ENCODE measurements at places on chromosomes 16 and 17. TPM values are rescaled to one million over a fixed set of nuclear protein-coding genes. Genes with fewer than 3 reads are reported as not detected.

DNA sequence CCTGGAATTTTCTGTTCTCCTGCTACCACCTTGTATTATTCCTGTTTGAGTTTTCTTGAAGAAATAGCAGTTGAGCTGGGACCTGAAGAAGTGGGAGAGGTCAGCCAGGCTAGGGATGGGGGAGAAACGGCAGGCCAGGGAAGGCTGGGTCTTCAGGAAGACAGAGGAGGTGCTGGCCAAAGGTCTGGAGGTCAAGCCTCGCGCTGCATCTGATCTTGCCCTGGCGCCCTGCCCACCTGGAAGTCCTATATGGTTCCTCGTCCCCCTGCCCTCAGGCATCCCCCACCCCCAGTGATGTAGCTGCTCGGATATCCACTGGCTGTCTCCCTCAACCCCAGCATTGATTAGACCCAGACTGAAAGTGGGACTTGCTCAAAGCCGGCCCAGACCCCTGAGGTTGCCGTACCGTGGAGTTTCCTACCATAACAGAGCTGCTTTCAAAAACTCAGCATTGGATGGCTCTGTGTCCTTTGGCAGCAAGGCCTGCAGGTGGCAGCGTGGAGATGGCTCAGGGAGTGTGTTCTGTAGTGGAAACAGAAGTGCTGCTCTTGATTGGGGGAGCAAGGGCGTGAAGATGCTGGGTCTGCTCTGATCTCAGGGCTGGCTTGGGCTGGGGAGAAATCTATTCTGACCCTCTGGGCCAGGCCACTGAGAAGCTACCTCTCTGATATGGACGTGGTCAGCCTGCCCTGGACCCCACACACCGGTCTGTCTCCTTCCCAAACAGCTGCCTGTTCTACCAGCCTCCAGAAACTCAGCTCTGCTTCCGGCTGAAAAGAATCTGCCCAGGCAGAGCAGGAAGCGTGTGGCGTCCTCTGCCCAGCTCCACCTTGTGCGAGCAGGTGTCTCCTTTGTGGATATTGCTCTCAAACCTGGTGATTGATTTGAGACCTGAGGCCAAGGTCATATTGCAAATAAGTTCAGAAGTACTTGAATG is 107.0 kb upstream of the CACNG5 start:
- no peak for DNase-seq

DNA sequence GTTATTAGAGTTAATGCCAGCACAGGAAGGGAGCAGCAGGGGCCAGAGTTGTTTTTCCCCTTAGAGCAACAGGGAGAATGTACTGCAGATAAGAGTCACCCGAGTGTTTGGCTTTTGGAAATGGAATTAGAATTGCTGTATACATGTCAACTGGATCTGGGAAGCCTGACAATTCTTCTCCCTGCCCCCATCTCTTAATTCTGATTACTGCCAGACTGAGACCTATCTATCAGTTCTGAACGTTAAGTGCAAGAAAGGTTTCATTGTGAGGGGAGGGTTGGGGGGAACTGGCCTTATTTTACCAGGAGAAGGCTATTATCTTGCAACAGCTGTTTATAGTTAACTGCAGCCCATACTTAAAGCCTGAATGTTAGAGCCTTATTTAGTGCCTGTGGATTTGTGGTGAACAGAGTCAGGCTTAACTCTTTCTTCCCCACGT is 424.5 kb upstream of the CDH11 start:
- DNase-seq = no peak

DNA sequence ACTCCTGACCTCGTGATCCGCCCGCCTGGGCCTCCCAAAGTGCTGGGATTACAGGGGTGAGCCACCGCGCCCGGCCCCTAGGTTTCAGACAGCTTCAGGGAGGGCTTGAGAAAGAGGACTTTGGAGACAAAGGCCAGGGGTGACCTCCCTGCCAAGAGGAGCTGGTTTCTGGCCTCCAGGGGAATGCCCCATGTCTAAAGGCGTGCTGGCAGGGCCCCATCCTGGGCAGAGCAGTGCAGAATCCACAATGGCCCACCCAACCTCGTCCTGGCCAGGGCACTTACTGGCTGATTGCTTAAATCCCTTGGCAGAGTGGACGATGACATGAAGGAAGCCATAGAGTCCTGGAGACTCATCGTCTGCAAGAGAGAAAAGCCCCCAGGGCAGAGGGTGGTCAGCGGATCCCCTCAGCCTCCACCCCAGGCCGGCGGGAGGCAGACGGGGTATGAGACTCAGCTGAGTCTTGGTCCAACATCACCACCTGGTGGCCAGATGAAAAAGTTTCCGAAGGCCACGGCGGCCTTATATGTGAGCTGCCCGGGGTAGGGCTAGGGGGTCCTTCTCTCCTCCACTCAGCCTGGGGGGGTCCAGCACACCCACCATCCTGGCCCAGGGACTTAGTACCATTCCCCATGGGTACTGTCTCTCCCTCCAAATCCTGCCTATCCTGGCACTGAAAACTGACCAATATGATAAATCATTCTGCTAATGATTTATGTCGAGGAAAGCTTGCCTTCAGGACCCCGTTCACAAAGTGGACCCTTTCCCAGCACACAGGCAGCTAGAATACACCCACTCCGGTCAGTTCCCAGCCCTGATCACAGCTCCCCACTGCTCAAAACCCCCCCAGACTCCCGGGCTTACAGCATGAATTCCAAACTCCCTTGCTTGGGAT is 59.1 kb downstream of the TIMM22 start:
- no peak for DNase-seq

TPSD1 gene
- 1.1 TPM for total RNA-seq

ANKRD40CL gene
- not detected for total RNA-seq

MYH2 gene
- 1.7 TPM for total RNA-seq

- DNase-seq = no peak
These were observed 157.3 kb downstream of the VPS53 start for GRCh38 chr17:557371-557770.

- no peak for DNase-seq
These were observed 156.0 kb downstream of the ENGASE start for GRCh38 chr17:79230576-79230975.

- DNase-seq = no peak
These were observed 72.6 kb downstream of the SYCE1L start for GRCh38 chr16:77271532-77272426.

DNA sequence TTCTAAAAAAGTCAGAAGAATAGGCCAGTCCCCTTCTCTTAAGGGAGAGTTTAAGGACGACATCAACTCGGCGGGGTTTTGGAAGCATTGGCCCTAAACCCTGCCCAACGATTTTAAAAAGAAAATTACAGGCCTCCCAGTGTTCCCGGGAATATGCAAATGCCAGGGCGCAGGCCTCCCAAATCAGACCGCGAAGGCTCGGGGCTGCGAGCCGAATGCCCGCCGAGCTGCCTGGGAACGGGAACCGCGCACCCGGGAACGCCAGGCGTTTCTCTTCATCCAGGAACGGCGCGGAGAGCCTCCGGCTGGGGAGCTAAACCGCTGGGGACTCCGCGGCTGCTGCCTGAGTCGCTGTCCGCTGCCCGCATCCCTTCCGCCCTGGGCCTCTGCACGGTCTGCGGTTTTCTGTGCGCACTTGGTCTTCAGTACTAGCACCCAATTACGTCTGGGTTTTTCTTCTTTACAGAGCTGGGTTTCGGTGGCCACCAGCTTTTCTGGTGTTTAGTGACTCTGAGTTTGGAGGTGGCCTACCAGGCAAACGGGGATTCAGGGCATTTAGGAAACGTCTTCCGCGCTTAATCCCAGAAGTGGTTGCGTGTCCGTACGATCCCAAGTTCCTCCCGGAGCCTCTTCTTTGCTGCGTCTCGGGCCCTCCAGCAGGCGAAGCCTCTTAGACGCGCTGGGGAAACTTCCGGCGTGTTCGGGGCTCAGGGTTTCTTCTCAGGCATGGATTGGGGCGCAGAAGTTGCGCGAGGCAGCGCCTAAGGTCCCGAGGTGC is 5.7 kb downstream of the IRX5 start:
- no peak for DNase-seq

- no peak for DNase-seq
These were observed 30.7 kb upstream of the MED9 start for GRCh38 chr17:17445925-17446665.

PIGL gene
- 33.2 TPM for total RNA-seq

DNA sequence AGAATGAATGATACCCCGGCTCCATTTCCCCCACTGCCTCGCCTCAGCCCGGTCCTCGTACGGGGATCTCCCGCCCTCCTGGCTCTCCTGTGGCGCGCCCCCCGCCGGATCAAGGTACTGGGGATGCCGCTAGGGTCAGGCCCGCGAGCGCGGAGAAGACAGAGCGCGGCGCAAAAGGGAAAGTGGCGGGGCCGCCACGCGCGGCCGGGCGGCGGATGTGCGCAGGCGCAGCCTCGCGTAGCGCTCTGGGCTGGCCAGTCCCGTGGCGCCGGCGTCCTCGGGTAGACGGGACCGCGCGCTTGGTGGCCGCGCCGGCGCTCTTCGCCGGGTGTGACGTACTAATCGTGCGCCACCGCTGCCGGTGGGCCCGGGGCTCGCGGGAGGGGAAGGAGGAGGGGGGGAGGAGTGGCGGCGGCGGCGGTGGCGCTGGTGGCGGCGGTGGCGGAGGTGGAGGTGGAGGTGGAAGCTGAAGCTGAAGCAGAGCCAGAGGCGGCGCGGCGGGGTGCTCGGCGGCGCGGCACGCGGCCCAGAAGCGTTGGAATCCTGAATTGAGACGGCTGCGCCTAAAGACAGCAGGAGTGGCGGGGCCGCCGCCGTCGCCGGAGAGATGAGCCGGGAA is at the start of gene SENP3:
SENP3 (plus strand) TSS at position 331 of the 619 bp plus-strand sequence. CDS start 1,158 bp downstream, outside the sequence.
- no peak for DNase-seq

GRCh38 chr17:28929787-28930186 is 21.5 kb downstream of the PHF12 start:
- DNase-seq = no peak

DNA sequence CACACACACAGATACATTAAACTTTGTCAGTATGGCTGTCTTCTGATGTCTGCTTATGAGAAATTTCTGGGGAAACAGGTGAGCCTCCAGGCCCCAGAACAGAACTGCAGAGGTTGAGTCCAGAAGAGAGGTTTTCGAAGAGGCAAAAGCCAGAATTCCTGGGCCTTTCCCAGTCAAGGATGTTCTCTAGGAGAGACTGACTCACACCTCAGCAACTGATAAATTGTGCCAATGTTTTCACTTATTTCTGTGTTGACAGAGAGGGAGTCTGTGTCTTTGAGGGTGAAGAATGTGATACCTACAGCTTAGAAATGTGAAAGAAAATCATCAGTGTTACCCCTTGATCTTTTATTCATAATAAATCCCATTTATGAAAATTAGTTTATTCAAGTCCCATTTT is 30.3 kb downstream of the LDHD start:
- DNase-seq = no peak

DNA sequence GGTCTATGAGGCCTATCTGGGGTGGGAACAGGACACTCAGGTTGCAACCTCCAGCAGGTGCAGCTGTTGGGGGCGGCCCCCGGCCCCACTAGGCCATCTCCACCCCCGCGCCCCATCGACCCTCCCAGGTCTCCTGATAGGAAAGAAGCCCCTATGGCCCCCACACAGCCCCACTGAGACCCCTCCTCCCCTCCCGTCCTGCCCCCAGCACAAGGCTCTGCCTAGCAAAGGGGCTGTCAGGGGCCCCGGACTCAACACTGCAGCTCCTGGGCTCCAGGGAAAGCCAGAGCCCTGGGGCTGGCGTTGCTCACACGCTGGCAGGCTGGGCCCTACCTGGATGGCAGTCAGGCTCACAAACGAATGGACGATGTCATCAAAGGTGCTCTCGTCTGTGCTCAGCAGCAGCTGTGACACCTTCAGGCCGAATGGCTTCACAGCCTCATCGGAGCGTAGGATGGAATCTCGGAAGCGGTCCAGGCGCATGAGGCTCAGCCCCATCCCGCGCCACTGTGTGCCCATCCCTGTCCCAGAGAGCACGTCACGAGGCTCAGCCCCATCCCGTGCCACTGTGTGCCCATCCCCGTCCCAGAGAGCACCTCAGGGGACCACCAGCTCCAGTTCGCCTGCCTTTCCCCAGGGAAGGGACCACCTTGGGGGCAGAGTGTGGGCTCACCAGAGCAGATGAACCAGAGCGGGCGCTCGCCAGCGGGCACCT is 7.3 kb downstream of the FASN start:
- DNase-seq = no peak

- DNase-seq = no peak
These were observed 24.0 kb upstream of the STH start for GRCh38 chr17:45974916-45975630.

- no peak for DNase-seq
These were observed 40.3 kb upstream of the BAHCC1 start for GRCh38 chr17:81354954-81355347.

DNA sequence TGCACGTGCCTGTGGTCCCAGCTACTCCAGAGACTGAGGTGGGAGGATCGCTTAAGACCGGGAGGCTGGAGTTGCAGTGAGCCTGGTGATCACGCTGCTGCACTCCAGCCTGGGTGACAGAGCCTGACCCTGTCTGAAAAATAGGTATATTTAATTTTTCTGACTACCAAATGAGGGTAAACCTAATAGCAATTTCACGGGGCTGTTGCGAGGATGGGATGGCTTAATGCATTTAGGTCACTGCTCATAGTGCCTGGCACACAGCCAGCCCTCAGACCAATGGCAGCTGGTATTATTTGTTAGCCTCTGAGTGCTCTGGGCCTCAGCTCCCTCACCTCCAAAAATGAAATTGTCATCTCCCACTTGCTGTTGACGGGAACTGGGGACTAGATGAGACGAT is 5.9 kb upstream of the CDIP1 start:
- no peak for DNase-seq

- DNase-seq = no peak
These were observed 223.1 kb upstream of the MAF start for GRCh38 chr16:79823639-79824038.

- no peak for DNase-seq
These were observed 2.8 kb upstream of the TNFRSF13B start for GRCh38 chr17:16974569-16975276.

DNA sequence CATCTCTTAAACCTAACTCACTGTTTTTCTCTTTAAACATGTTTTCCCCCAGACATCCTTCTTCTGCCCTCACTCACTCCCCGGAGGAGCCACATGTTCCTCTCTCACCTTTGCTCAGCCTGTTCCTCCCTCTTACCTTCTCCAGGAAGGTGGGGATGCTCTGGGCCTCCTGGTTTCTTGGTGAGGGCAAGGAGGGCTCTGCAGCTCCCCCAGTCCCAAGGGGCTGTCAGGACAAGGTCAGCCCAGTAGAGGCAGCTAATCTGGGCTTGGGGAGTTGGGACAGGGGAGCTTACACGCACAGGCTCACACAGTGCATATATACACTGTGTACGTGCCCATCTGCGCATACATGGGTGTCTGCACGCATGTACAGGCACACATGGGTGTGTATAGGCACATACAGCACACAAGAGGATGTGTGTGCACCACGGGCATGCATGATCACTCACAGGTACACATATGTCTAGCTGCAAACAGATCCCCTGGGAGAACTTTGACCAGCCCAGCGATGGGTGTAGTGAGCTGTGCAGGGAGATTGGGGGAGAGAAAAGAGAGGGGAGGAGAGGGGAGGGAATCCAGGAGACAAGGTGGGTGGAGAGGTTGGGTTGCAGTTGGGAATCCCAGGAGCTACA is 28.6 kb upstream of the SPNS3 start:
- no peak for DNase-seq

GCGR gene
- not detected for total RNA-seq

- DNase-seq = no peak
These were observed at the start of gene PGS1 for GRCh38 chr17:78378225-78379130. TSS of gene PGS1 (plus strand) at chr17:78378649. CDS start at chr17:78378666, 17 bp downstream.

All from urinary bladder (tissue), 4 donors.